ENCODE measurements at places on chromosomes 4 and X. TPM values are rescaled to one million over a fixed set of nuclear protein-coding genes. Genes with fewer than 3 reads are reported as not detected.

DNA sequence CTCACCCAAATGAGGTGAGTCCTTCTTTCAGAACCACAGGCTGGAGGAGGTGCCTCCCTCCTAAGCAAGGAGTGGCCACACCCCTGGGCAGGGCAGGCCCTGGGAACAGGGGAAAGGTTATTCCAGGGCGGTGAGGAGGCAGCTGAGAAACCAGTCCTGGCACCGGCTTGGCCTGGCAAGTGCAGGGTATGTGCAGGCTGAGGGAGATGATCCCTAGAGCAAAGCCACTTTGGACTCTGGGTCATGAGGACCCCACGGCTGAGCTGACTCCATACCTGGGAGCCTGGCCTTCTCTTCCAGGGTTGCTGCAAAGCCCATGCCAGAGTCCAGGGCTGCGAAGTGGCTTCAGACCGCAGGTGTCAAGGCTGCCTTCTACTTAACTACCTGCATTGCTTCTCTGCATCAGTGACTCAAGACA is 49.5 kb upstream of the HELT start:
- no peaks in the 10 kb centered on the region for H3K36me3 ChIP-seq
- no peaks in the 10 kb centered on the region for H3K4me1 ChIP-seq
- H3K27ac ChIP-seq: no peak overlapping the region
- no peaks in the 10 kb centered on the region for H3K27me3 ChIP-seq
- no peak overlapping the region for H3K4me3 ChIP-seq

DNA sequence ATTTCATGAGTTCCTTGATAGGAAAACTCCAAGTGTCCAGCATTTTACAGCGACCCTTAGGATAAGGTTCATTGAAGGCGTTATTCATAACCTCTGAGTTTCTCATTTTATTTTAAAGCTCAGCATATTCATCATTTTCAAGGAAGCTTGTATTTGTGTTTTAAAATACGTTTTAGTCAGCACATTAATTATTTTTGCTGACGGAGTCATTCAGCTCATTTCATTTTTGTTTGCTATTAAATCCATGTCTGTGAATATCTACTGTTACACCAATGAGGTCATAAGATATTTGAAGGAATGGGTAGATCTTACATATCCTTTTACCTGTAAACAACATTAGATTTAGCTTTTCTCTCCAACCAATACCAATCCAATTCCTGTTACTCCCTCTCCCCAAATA is 1766.3 kb upstream of the PCDH10 start:
- no peaks in the 10 kb centered on the region for H3K27me3 ChIP-seq
- no peaks in the 10 kb centered on the region for H3K36me3 ChIP-seq
- H3K27ac ChIP-seq: no peak overlapping the region

DNA sequence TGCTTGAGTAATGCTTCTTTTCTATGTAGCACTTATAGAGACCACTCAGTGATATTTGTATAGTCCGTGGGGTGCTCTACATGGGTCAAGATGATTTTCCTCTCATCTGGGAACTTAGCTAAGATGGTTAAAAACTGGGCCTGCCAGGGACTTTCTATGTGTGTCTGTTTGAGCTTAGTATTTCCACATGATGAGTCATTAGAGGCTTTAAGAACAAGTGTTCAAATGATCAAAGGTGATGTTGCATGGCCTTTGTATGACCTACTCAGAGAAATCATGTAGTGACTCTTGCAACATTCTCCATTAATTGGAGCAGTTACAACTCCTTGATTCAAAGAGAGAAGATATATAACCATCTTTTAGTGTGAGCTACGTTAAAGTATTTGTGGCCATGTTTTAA is 1480.5 kb upstream of the IGFBP7 start:
- no peaks in the 10 kb centered on the region for H3K36me3 ChIP-seq
- no peak overlapping the region for H3K27ac ChIP-seq
- no peak for DNase-seq
- H3K27me3 ChIP-seq: no peaks in the 10 kb centered on the region
- H3K4me3 ChIP-seq: no peak overlapping the region
- H3K4me1 ChIP-seq: no peaks in the 10 kb centered on the region

GRCh38 chr4:183789657-183790056 is 115.5 kb upstream of the STOX2 start:
- H3K27me3 ChIP-seq: no peaks in the 10 kb centered on the region
- H3K4me1 ChIP-seq: no peaks in the 10 kb centered on the region
- H3K36me3 ChIP-seq: no peaks in the 10 kb centered on the region
- no peak for DNase-seq
- H3K27ac ChIP-seq: no peak overlapping the region

GRCh38 chr4:94641702-94642560 is 115.8 kb upstream of the BMPR1B start:
- H3K4me3 ChIP-seq: no peak overlapping the region
- no peak for DNase-seq
- H3K4me1 ChIP-seq: no peaks in the 10 kb centered on the region
- H3K27me3 ChIP-seq: no peaks in the 10 kb centered on the region

- no peak overlapping the region for H3K4me3 ChIP-seq
- no peak overlapping the region for H3K27ac ChIP-seq
- no peaks in the 10 kb centered on the region for H3K4me1 ChIP-seq
Measured at GRCh38 chr4:20529691-20530090, 170.6 kb upstream of the PACRGL start.

GRCh38 chr4:25914670-25915352 is 791 bp downstream of the SMIM20 start:
- H3K27ac ChIP-seq: peak overlapping the region; percentile 90
- H3K27me3 ChIP-seq: no peaks in the 10 kb centered on the region
- H3K4me1 ChIP-seq: peaks cover 26% of the 10 kb centered on the region
- H3K36me3 ChIP-seq: peaks cover 5% of the 10 kb centered on the region
- no peak for DNase-seq
- peak overlapping the region; percentile 89 for H3K4me3 ChIP-seq

The SPANXN3 gene
- not detected for total RNA-seq

The HSFX2 gene
- total RNA-seq: 0.75 TPM

Measured in muscle of leg (tissue), 16 donors.